Type B pancreatic cell (in vitro differentiated cells): ENCODE measurements at places on chromosomes 2 and 18. TPM values are rescaled to one million over a fixed set of nuclear protein-coding genes. Genes with fewer than 3 reads are reported as not detected.

DNA sequence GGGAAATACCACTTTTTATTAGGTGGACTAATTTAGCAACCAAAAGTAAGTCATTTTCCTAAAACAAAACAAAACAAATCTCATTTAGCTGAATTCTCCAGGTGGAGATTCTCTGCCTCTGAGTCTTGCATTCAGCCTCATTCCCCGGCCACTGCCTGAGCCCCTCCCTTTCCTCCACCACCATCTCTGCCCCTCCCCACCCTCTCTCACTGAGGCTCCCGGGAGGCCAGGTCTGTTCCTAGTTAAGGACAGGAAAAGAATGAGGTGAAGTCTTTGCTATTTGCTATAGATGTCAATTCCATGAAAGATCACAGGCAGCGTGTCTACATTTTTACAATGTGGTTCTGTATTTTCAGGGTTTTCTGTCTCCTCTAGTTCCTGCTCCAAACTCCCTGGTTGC, 83.0 kb upstream of the SOX11 start:
- DNase-seq: no peak

GRCh38 chr2:102063941-102064678, 72.3 kb downstream of the IL1R2 start:
- DNase-seq: no peak

- DNase-seq: no peak
Measured at GRCh38 chr2:55843096-55843993, 80.2 kb downstream of the EFEMP1 start.

DNA sequence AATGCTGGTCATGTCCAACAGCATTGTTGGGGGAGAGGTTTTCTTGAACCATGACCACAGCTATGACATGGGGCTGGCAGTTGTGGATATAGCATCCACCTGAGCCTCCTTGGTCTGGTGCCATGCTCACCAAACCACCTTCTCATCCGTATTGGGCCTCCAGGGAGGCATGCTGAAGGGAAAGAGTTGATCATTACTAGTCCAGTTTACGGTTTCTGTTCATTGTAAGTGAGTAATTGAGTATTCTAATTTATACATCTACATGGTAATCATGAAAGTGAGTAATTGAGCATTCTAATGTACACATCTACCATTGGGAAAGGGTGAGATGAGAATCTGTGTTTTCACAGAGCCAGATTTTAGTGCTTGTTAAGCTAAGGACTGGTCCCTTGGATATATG, 6.8 kb downstream of the TMEM87B start:
- no peak for DNase-seq

- peak; percentile 85 for DNase-seq
Measured at GRCh38 chr18:79988451-79989194, at the start of gene TXNL4A. TXNL4A (minus strand) TSS chr18:79988563; CDS start chr18:79988392, 171 bp downstream.

- DNase-seq: no peak
Measured at GRCh38 chr2:191151331-191151730, 537 bp upstream of the STAT4 start.

DNA sequence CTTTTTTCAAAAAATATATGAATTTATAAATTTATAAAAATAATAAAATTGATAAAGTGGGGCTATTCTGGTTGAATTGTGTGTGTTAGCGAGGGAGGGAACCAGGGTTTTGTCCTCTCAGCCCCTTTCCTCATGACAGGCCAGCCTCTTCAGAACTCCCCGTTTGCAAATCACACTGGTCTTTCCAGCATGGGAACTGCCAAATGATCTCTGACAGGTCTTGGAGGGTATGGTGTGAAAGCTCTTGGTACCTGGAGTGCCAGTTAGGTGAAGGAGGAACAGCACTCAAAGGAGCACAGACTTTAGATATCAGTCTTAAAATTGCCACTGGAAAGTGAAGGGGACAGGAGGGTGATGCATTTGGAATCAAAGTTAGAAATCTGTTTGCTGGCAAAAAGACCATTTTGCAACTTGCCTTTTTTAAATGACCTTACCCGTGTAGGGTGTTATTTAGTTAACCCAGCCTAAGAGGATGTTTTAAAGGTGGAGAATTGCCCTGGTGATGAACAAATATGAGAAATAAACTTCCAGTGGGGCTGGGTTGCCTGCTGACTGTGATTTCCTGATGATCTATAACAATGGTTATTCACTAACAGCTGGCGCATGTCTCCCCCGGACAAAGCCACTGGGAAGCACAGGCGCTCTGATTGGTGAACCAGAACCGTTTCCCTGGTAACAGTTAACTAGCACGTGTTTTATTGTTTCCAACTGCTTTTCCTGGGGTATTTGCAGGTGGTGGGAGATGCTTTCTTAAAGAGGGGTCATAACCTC, 85.3 kb upstream of the EFEMP1 start:
- no peak for DNase-seq

DNA sequence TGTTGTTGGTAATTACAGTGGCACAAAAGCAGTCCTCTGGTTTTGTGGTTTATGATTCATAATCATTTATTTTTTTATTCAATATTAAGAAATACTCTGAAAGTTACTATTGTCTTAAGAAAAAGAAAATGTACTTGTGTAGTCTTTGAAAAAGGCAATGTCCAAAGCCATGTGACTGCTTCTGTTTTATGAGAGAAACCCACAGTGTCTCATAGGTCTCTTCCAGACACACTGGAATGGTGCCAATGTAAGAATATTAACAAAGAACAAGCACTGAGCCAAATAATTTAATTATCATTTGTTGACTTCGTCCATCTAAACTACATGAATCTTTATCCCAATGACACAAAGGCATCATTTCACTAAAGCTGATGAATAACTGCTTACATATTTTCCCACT, 62.5 kb downstream of the RPRM start:
- DNase-seq: no peak

GRCh38 chr18:44558767-44559166, 121.9 kb upstream of the SETBP1 start:
- DNase-seq: no peak

STK39 gene
- 22.0 and 26.2 TPM in 2 replicates for total RNA-seq
